T-helper 2 cell treated with Interferon-gamma antibody and Interleukin-4, amounts not matched to agents 5 μg/mL and 100 μg/mL, for 36 hours (primary cell): ENCODE measurements at places on chromosomes 11 and 22.
A peak's percentile ranks its signal among the peaks of the same experiment; 100 is the strongest.

DNA sequence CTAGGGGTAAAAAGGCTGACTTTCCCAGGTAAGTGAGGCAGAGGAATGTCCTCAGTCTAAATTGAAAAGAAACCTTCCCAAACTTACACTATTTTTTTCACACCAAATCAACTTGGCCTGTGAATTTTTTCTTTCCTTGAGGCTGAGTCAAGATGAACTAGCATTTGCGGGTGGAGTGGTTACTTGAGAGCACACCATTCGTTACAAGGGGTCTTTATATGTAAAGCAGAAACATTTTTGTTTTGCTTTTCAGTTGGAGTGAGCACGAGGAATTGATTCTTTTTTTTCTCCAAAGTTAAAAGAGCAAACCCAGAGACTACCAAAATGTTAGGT lies 36.4 kb downstream of the MAML2 start:
- DNase-seq: no peak

DNA sequence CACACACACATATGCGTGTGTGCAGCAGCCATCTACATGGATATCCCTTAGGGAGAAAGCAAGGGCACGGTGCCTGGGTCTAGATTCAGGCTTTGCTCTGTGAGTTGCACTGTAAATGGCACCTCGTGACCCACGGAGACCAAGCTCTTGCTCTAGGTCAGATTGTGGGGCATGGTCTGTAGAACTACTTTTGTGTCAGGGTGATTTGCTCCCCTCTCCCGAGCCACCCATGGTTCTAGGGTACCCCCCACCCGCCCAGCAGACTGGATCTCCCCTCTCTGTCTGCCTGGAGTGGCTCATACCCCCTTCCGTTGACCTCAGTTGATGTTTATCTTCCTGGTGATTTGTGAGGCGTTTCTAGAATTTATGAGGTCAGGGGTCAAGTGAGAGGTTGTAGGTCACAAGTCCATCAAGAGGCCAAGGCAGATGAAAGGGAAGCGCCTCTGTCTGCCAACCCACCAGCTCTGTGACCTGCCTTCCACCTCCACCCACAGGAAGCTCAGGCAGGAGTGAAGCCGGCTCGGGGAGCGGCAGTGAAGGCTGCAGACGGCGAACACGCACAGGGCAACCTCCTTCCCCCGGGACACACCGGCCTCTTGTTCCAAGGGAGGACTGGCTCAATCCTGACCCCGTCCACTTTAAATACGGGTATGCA lies 76.2 kb upstream of the TTLL12 start:
- peak; percentile 14 for DNase-seq

- no peak for DNase-seq
Observed at GRCh38 chr11:43197379-43197778, 114.4 kb upstream of the API5 start.

DNA sequence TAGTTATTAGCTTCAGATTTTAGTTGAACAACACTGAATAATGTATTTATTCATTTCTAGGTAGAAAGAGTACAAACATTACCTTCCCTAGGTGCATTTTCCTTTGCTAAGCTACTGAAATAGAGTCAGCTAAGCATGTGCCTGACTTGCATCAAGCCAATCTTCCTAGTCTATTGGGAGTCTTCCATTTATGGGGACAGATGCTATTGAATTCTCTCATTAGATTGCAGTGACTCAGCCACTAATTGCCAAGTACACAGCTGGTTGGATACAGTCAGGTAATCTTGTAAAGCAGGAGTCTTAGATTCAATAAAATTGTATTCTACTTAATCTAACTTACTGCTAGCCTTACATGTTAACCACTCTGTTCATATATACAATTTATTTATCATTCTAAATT lies 55.2 kb upstream of the RPS13 start:
- no peak for DNase-seq

GRCh38 chr11:128428935-128429334 lies 158.4 kb downstream of the ETS1 start:
- DNase-seq: no peak

DNA sequence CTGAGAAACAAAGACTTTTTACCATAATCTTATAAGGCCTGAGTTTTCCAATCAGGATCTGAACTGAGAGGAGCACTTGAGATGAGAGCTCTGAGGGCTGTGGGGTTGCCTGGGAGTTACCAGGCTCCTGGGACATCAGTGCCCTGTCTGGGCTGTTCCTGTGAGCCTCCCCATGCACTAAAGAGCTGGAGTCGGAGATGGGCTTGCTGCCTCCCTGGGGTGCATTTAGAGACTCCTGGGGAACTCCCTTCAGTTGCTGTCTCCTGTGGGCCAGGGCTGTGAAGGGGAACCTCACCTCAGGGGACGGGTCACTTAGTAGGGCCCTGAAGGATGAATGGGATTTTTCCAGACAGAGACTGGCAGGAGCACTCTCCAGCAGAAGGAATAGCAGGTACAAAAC lies 33.3 kb downstream of the KCNC1 start:
- DNase-seq: no peak

DNA sequence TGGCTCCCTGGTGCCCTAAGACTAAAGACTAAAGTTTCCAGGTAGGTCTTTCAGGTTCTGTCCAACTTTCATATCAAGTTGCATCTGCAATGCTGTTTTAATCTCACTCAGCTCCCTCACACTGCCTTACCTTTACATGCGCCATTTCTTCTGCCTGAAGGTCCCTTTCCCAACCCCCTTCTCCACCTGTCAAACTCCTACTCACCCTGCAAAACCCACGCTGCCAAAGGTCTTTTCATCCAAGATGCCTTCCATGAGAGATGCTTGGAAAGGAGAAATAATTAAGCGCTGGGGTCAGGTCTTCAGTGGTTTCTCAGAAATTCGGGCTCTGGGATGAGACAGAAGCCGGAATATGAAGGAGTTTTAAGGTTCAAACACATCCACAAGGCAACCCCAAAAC lies 95.1 kb downstream of the MN1 start:
- no peak for DNase-seq

- DNase-seq: peak; percentile 55
Observed at GRCh38 chr22:25623310-25623734, 58.8 kb downstream of the GRK3 start.

DNA sequence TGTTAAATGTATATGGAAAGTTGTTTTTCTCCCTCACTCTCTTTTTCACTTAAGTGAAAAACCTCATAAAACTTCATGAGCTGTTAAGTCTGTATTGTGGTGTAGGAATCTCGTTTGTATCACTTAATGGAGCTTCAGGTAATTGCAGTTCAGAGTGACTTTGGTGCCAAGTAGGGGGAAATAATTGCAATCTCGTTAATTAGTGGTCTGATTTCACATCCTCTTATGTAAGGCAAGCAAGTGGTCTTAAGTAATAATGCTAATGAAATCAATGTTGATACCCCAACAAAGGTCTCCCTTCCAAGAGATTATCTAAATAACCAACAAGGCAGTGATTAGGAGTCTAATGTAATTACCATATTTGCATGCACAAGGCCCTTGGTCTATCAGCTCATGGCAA lies 174.2 kb upstream of the SORL1-AS1 start:
- DNase-seq: no peak

DNA sequence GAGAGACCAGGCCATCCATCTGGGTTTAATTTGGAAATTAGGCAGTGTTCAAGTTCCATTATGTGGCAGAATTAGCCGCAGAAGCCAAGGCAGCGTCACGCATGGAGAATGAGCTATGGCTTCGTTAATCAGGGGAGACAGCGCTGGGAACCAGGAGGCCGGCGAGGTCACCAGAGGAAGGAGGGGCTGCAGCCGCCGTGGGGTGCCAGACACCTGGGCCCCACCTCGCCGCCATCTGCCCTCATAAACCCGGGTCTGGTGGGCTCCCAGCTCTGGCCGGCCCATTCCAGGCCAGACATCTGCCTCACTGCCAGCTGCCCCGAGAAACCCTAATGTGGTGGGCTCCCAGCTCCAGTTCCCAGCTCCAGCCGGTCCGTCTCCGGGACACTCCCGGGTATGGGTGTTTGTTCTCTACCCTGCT lies 676.9 kb downstream of the BRD1 start:
- no peak for DNase-seq

- no peak for DNase-seq
Observed at GRCh38 chr11:31779374-31779791, 31.7 kb downstream of the PAX6 start.

GRCh38 chr11:115613986-115614632 lies 109.9 kb upstream of the CADM1 start:
- no peak for DNase-seq

DNA sequence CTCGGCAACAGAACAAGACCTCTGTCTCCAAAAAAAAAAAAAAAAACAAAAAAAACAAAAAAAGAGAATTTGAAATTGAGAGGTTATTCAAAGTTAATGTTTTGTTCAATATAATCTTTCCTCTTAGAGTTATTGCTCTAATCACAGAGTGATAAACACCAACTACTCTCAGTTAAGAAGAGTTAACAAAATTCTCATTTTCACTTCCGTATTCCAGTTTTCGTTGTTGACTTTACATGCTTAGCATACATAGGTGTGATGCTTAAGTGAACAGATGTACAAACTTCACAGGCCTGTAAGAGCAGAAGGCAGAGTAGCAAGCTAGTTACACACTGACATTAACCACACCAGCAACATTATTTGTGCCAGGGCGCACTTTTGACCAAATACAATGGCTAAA lies 12.3 kb downstream of the EIF4ENIF1 start:
- no peak for DNase-seq

- no peak for DNase-seq
Observed at GRCh38 chr11:130582981-130583380, 134.5 kb downstream of the ADAMTS15 start.

- no peak for DNase-seq
Observed at GRCh38 chr11:2369896-2370295, 7.2 kb upstream of the CD81 start.

DNA sequence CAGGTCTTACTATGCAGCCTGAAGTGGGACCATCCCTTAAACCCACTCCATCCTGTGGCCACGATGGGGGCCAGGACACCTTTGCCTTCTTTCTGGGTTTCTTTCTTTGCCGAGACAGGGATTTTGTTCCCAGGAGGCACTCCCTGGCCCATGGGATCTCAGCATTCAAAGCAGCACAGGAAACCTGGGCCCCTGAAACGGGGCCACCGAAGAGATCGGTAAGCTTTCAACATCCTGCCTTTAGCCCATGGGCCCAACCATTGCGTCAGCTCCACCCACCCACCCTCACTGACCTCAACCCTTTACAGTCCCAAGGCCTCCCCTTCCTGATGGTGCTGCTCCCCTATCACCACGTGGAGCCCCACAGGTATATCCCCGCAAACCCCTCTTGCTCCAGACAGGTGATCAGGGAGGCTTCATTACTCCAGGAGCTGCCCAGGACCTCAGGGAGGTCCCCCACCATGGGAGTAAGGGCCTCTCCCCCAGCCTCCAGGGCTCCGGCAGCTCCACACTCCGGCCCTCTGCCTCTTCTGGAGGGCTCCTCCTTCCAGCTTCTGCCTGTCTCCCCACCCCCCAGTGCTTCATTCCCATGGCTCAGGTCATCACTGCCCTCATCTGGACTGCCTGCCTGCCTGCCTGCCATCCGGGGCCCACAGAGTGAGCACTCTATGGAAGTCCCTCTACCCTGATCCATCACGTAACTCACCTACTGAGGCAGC lies 42.0 kb upstream of the TUB start:
- no peak for DNase-seq

- DNase-seq: no peak
Observed at GRCh38 chr22:30906411-30906810, 62.2 kb downstream of the MORC2 start.

GRCh38 chr11:12007769-12008737 lies at the start of gene DKK3:
Gene DKK3, minus strand, starts transcription at chr11:12008626. Its CDS starts 44 bp downstream, at chr11:12008582.
- no peak for DNase-seq

DNA sequence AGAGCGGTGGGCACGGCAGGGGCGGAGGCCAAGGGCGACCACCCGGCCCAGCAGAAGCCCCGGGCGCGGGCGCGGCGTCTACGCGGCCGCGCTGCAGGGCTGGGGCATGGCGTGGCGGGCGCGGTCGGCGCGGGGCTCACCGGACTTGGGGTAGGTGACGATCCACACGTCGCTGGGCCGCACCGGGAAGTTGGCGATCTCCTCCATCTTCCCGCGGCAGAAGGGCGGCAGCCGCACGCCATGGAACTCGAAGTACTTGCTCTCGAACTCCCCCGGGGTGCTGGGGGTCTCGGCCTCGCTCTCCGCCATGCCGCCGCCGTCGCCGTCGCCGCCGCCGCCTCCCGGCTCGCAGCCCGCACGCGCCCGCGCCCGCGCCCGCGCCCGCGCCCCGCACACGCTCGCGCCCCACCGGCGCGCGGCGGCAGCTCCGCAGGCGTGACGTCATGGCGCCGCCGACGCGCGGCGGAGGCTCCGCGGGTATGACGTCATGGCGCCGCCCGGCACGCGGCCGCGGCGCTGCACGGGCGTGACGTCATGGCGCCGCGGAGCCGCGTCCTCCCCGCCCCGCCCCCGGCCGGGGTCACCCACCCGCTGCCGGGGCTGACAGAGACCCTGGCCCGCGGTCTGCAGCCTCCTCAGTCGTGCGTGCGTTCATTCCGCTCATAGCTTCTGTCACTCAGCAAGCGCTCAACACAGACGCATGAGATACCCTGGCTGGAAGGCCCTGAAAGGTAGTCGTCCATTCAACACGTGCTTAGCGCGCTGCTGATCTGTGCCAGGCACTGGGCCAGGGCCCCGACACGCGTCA lies at the start of gene SULT4A1:
SULT4A1 (minus strand) TSS at position 440 of the 808 bp plus-strand sequence; CDS start at position 309, 131 bp downstream.
- no peak for DNase-seq

DNA sequence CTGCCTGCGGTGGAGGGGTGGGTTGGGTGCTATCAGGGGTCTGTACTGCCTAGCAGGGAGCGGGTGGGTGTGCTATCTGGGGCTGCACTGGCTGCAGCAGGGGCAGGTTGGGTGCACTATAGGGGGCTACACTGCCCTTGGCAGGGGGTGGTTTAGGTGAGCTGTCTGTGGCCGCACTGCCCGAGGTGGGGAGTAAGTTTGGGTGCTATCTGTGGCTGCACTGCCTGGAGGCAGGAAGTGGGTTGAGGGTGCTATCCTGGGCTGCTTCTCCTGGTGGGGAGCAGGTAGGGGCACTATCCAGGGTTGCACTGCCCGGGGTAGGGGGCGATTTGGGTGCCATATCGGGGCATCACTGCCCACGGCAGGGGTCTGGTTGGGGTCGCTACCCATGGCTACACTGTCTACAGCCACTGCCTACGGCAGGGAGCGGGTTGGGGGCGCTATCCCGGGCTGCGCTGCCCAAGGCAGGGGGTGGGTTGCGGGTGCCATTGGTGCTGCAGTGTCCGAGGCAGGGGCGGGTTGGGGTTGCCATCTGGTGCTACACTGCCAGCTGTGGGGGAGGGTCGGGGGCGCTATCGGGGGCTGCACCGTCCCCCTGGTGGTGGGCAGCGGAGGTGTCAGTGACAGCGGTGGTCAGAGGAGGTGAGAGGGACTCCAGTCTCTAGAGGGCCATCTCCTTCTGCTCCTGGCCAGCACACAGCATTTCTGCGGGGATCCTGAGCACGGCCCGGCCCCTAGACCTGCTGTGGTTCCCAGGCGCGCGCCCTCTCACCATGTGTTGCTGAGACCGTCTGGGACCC lies 1.3 kb upstream of the RFPL2 start:
- no peak for DNase-seq
